PC-3 (cell line): ENCODE measurements at places on chromosomes 3 and 15. TPM values are rescaled to one million over a fixed set of nuclear protein-coding genes. Genes with fewer than 3 reads are reported as not detected.

The BFSP2 gene
- total RNA-seq: not detected in 2 replicates

The RYR3 gene
- not detected in 2 replicates for total RNA-seq

The COL6A6 gene
- total RNA-seq: not detected in 2 replicates

The RAD18 gene
- total RNA-seq: 22.8 and 46.6 TPM in 2 replicates

The MESP1 gene
- total RNA-seq: 32.9 and 49.4 TPM in 2 replicates

DNA sequence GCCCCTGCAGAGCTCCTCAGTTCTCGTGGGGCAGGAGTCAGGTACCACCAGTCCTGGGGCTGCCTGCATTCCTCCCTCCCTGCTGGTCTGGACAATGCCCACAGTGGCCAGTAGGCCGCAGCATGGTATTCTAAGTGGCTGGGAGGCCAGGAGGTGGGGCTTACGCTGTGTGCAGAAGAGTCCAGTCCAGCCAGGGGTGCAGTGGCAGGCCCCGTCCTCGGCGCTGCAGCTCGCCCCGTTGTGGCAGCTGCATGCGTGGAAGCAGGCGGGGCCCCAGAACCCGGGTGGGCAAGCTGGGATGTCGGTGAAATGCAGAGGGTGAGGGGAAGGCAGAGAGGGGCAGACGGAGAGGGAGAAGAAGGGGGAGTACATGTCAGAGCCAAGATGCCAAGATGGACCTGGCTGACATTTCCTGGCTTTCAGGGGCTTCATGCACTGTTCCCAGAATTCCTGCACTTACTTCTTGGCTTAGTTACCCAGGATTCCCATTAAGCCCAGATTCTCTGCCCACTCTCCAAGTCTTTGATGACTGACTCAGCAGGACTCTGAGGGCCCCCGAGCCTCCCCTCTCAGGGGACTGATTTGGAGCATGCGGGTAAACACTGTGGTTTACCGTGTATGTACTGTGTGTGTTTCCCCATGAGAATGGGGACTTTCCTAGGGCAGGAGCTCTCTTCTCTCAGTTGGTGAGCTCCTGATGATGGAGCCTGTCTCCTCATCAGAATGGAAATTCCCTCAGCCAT lies 47.5 kb downstream of the RAB11A start:
- peak; percentile 48 for DNase-seq

GRCh38 chr3:55597641-55598040 lies 110.5 kb upstream of the WNT5A start:
- DNase-seq: peak; percentile 91

GRCh38 chr15:46778876-46779275 lies 938.4 kb upstream of the SEMA6D start:
- no peak for DNase-seq

DNA sequence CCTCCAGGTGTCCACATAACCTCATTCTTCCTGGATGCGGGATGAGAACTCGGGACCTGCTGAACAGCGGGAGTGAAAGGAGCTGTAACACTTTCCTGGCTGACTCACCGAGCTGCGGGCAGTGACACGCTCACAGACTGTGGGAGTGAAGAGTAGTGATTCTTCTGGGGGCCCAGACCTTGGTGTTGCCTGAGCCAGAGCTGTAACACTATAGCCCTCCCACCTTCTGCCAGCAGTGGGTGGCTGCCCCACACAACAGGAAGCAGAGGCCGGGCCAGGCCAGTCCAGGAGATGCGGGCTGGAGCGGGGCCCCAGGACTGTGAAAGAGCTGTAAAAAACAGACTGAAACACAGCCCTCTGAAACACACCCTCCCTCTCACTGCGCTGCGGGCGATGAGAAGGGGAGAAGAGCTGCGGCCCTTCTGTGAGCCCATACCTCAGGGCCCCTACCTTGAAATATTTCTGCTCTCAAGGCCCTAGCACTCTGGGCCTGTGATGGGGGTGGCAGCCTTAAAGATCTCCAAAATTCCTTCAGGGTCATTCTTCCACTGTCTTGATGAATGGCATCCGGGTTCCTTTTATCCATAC lies 464.0 kb upstream of the CCDC54 start:
- no peak for DNase-seq

- DNase-seq: no peak
These were observed 106.9 kb upstream of the SLCO2A1 start for GRCh38 chr3:134136604-134137003.

DNA sequence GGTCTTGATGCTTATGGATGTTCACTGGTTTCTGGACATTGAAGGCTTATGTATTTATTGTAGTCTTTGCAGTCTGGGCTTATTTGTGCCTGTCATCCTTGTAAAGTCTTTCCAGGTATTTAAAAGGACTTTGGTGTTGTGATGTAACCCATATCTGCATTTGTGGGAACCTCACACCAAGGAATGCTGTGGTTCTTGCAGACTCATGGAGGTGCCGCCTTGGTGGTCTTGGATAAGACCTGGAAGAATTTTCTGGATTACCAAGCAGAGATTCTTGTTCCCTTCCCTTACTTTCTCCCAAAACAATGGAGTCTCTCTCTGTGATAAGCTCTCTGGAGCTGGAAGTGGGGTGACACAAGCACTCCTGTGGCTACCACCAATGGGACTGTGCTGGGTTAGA lies 363.5 kb upstream of the NECTIN3 start:
- DNase-seq: no peak

DNA sequence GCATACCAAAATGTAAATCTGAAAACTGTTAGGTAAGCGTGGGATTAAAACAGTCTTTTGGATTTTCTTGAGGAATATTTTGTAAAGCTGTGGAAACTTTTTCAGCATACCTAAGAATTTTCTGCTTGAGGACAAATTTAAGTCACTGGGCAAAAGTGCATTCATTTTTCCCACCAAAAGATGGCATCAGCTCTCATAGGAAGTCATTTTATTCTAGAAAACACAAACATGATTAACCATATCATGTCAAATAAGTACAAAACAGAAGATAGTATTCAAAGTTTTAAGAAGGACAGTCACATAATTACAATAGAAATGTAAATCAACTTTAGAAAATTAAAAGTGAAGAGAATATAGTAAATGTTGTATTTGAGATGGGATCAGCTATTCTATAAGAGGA lies 63.5 kb downstream of the SLC49A4 start:
- DNase-seq: peak; percentile 58

GRCh38 chr3:117128133-117128532 lies 418.6 kb downstream of the TUSC7 start:
- DNase-seq: no peak

- DNase-seq: peak; percentile 86
These were observed 2.5 kb upstream of the MST1R start for GRCh38 chr3:49906073-49906743.

DNA sequence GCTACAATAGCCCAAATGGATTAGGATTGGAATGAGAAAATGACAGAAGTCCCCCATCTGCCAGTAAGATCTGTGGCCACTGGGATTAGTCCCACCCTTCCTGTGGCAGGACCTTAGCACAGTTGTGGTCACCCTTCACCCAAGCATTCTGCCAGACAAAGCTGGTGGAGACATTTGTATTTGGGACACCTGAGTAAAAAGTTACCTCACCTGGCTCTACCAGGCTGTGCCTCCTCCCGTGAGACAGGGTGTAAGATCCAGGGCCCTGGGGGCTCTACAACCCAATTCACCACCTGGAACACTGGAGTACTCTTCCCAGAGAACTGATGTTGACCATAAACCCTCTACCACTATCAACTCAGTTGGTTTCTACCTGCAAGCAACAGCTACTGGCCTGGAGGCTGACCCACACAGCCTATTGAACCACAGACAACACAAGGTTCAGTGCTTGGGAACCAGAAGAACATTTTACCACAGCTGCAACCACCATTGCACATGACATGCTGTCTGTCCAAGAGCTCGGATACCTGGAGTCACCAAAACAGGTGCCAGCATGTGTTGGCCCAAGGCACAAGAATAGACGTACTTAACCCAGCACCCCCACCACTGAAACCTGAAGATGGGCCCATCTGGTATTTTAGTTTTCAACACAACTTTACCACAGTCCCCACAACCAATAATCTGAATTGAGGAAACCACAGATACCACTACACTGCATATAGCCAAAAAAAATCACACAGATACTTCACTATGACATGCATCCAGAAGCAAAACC lies 1686.7 kb downstream of the SI start:
- no peak for DNase-seq

- DNase-seq: no peak
These were observed 96.2 kb upstream of the BHLHE40 start for GRCh38 chr3:4883011-4883410.

DNA sequence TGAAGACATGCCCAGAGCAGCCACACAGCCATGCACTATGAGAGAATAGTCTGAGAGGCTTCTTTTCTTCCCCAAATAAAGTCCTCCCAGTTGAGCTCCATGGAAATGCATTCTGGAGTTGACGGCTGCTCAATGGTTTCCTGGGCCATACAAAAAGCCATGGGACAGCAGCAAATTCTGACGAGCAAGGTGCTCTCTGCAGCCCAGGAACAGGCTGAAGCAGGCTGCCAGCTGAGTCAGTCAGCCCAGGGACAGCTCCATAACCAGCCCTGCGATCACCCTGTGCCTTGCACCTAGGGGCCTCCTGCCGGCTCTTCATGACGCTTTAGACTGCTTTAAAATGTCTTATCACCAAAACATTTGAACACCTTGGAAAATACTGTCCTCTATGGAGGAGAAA lies 256.3 kb upstream of the CHRNA7 start:
- DNase-seq: no peak

DNA sequence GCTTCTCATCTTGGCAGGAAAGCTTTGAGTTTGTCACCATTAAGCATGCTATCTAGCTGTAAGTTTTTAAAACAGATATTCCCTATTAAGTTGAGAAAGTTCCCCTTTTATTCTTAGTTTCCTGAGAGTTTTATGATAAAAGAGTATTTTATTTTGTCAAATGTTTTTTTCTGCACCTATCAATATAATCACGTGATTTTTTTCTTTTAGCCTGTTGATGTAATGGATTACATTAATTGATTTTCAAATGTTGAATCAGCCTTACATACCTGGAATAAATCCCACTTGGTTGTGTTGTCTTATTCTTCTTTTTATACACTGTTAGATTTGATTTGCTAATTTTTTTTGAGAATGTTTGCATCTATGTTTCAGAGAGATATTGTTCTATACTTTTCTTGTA lies 179.5 kb downstream of the ZNF621 start:
- DNase-seq: no peak

- no peak for DNase-seq
These were observed 96.0 kb downstream of the VPS8 start for GRCh38 chr3:184907681-184908649.

DNA sequence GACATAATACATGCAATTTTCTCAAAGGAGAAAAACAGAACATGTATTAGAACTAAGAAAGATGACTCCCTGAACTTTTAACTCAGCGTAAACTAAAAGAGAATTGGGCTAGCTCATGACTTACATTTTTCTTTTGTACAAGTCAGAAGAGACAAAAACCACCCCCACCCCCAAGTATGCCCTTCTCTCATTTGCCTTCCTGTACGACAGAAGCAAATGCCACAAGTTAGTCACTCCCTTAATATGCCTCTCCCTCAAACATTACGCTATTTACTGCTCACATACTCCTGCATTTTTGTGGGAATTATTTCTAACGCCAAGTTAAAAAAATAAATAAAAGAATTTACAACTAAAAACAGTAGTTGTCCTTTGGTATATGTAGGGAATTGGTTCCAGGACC lies 22.0 kb downstream of the CPEB1 start:
- no peak for DNase-seq
